ENCODE measurements at places on chromosomes 7 and 10.

DNA sequence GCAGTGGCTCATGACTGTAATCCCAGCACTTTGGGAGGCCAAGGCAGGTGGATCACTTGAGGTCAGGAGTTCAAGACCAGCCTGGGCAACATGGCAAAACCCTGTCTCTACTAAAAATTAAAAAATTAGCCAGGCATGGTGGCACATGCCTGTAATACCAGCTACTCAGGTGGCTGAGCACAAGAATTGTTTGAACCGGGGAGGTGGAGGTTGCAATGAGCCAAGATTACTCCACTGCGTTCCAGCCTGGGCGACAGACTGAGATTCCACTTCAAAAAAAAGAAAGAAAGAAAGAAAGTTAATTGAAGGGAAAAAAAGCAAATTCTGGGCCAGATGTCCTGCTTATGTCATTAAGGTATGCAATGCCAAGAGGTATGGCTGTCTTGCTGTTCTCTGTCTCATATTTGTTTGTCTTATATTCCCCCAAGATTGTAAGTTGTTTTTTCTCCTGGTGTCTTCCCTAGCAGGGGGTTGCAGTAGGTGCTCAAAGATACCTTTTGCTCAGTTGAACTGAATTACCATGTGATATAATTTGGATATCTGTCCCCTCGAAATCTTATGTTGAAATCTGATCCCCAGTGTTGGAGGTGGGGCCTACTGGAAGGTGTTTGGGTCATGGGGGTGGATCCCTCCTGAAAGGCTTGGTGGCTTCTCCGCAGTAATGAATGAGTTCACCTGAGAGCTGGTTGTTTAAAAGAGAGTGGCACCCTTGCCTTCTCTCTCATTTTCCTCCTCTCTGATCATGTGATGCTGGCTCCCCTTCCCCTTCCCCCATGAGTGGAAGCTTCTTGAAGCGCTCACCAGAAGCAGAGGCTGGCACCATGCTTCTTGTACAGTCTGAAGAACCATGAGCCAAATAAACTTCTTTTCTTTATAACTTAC lies 60.9 kb downstream of the MYOF start:
- DNase-seq = no peak

DNA sequence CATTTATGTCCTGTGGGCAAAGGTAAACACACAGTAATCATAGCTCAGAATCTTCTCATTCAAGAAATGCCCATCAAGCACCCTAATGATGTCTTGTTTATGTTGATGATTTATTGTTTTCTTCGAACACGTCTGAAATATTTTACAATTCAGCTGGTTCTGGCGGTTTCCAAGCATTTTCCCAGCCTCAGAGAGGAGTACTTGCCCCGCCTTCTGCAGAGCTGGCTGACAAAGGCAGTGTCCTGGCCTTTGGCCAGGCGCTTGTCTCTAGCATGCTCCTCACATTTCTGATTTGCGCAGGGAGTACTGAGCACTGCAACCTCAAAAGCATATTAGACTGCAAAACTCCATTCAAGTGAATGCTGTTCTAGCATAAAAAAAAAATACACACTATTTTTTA lies 314.2 kb upstream of the GNAI1 start:
- DNase-seq = no peak

GRCh38 chr7:8115547-8116402 lies 146.2 kb downstream of the ICA1 start:
- DNase-seq = no peak

DNA sequence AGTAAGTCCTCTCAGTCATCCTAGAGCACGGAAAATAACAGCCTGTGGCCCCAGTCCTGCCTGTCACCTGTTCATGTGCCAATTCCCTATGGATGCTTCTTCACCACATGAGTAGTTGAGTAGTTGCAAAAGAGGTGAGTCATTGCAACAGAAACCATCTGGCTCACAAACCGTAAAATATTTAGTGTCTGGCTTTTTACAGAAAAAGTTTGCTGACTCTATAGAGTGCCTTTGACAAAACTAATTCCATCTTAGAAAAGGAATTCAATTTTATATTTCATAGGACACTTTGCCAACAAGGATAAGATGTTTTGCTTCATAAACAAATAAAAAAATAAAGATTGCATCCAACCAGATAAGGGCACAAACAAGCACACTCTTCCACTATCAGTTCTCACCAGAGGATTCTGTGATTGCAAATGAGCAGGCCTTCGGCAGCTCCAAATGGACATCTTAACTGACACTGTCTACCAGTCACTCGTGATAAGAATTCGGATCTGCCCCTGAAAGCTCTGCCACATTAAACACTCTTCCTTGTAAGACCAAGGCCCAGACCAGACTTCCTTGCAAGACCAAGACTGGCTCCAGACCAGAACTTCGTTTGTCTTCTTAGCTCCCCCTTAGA lies 242.7 kb upstream of the SEMA3C start:
- DNase-seq = no peak

GRCh38 chr10:34864149-34865067 lies 49.3 kb upstream of the PARD3 start:
- peak; percentile 31 for DNase-seq

GRCh38 chr10:128221807-128222206 lies 95.6 kb upstream of the MKI67 start:
- no peak for DNase-seq

GRCh38 chr7:137903382-137904169 lies 56.8 kb upstream of the DGKI start:
- peak; percentile 74 for DNase-seq

- no peak for DNase-seq
These were observed 69.8 kb downstream of the MET start for GRCh38 chr7:116741625-116742316.

DNA sequence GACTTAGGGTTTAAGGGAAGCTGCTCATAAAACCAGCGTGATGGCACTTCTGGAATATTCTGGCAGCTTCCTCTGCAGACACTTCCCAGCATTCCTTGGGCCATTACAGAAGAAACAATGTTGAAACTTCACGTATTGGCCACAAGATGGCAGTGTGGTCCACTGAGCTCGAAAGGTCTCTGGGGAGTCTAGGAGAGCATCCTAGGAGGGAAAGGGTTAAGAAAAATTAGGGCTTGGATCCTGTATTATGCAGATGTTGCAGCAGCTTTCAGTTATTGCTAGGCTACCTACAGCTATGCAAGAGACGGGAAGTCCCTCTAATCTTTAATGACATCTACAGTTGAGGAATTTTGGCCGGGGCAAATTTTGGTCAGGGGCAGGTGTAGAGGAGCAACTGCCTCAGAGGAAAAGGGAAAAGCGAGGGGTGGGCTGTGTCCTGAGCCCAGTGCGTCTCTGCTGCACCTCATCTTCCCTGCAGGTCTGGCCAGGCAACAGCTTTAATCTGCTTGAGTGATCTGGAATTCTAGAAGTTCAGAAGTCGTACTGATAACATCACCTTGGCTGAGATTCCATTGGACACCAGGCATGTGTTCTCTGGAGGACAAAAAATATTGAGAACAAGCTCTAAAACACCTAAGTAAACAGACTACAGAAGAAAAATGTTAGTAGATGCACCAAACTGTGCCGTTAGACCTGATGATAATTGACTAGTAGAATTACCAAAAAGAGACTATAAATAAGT lies 220.8 kb upstream of the PRSS58 start:
- DNase-seq = peak; percentile 53

GRCh38 chr7:91655656-91656055 lies 224.8 kb downstream of the MTERF1 start:
- DNase-seq = no peak

- DNase-seq = no peak
These were observed 262.7 kb downstream of the BMPER start for GRCh38 chr7:34168013-34168412.

- no peak for DNase-seq
These were observed 10.8 kb downstream of the GIMAP6 start for GRCh38 chr7:150621376-150621775.

DNA sequence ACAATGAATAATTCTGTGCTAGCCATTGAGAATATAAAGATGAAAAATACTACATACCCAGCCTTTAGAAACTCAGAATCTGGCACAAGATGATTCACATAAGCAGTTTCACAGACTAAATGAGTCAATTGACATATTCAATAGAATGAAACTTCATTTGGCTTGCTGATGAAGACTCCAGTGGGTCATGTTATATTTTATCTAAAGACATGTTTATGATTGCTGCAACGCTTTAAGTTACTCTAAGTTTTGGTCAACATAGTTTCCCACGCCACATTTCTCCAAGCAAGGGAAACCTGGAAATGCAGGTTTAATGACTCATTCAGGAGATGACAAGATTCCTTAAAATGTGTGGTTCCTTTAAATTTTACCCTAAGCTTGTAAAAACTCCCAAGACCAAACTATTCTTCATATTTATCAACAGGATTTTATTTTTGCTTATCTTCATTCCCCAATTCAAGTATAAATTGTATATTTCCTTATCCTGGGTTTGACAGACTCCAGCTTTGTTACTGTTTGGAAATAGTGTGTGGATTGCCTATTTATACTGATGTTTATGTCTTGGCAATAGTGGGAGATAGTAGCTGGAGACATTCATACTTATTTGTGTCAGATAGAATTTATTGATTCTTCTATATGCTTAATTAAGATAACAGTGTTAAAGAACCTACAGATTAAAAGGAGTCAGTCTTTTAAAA lies 6.6 kb downstream of the SEMA3A start:
- no peak for DNase-seq

- DNase-seq = no peak
These were observed 580.0 kb downstream of the XPNPEP1 start for GRCh38 chr10:109343293-109343692.

DNA sequence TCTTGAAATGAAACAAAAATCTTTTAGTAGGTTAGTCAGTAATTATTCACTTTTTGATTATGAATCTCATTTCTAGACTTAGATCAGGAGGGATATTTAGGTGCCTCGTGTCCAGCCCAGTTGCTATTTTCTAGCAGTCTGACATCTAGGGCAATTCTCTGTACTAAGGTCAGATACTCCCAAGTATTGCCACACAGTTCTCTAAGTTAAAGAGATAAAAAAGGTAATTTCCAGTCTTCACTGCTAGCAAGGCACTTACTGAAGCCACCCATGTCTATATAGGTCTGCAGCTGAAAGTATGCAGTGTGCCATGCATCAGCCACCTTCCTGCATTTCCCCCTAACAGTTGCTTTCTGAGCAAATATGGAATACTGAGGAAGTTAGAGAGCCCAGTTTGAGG lies 83.4 kb downstream of the PON1 start:
- no peak for DNase-seq

DNA sequence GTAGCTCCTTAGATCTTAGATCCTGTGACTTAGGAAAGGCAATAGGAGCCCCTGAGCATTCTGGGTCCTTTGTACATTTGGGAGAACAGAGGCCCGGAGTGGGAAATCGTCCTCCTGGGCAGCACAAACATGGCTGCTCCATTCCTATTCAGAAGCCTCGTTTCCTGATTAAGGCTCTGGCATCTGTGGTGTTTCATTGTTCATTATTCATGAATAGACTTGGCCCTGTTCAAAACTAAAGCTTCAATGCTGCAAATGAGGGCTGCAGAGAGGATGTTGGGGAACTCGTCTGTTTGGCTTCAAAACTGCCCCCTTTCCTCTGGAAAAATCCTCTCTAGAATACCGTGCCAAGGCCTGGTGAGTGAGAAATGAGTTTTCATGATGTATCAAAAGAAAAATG lies 3.4 kb upstream of the HTRA1 start:
- no peak for DNase-seq

DNA sequence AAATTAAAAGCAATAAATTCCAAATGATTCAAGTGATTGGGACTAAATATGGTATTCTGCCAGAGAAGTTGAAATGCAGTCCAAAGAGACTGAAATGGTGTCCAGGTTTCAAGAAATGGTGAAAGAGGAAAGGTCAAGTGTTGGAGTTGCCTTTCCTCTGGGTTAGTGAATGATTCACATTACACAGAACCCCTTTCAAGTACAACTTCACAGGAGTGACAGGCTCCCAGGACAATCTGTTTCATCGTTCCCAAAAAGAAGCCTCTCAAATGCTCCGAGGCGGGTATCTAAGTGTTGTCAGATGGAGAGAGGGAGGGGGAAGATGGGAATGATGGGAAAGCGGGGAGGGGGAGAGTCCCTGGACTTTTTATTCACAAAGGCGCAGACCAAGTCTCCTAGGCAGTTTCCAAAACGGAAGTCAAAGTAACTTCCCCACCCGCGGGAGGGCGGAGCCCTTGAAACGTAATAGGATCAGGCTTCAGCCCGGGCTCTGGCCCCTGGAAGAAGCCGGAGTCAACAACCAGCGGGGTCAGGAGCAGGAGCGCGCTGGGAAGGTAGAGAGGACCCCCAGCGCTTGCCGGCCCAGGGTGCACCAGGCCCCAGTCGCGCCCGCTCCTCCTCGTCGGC lies 754 bp downstream of the SLC25A13 start:
- DNase-seq = peak; percentile 85

DNA sequence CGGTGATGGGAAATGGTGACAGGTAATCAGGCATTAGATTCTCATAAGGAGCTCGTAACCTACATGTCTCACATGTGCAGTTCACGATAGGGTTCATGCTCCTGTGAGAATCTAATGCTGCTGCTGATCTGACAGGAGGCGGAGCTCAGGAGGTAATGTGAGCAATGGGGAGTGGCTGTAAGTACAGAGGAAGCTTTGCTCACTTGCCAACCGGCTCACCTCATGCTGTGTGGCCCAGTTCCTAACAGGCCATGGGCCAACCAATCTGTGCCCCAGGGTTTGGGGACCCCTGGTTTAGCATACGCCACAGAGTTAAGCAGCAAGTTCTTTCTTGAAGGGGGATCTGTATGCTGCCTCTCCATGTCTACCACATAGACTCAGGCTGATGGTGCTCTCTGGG lies 133.1 kb downstream of the IQUB start:
- DNase-seq = no peak

GRCh38 chr7:43004082-43004481 lies 71.9 kb downstream of the MRPL32 start:
- DNase-seq = no peak

GRCh38 chr10:112497347-112497950 lies 50.4 kb downstream of the VTI1A start:
- no peak for DNase-seq

DNA sequence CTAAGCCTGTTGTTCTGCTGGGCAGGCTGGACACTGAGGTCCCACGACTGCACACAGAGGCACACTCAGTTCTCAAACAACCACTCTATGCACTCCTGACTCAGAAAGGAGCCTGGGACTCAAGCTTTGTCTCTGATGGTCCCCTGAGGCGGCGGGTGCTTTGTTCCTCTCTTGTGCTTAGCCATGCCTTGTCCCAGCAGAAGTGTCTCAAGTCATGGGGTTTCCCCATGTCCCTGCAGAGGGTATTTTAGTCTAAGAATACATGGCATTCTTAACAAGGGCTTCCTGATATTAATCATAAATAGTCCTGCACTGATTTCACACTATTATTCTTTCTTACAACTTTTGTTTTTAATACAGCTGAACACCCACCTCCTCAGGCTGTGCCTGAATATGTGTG lies 72.5 kb downstream of the CXCL12 start:
- DNase-seq = no peak

Data from KBM-7 (cell line).